Thyroid gland (tissue), 4 donors: ENCODE measurements at places on chromosomes 6 and 20. TPM values are rescaled to one million over a fixed set of nuclear protein-coding genes. Genes with fewer than 3 reads are reported as not detected.
A peak's percentile ranks its signal among the peaks of the same experiment; 100 is the strongest.

GRCh38 chr20:32623667-32624157, 38.6 kb upstream of the NOL4L start:
- no peak for DNase-seq

DNA sequence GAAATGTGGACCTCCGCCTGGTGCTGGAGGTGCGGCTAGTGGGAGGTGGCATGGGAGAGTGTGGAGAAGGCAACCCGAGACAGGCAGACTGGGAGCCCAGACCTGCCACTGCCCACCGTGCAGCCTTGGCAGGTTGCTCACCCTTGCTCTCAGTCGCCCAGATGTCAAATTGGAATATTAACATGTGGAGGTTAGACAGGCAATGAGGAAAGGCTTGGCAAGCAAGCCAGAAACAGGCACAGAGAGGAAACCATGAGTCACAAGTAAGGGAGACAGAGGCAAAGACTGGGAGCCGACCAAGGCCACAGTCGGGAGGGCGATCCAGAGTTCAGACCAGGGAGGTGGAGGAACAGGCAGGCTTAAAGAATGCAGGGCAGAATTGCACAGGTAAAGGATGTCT, 178.2 kb downstream of the FOXC1 start:
- no peak for DNase-seq

GRCh38 chr6:29919506-29920445, 22.6 kb upstream of the HLA-A start:
- DNase-seq, result no peak

DNA sequence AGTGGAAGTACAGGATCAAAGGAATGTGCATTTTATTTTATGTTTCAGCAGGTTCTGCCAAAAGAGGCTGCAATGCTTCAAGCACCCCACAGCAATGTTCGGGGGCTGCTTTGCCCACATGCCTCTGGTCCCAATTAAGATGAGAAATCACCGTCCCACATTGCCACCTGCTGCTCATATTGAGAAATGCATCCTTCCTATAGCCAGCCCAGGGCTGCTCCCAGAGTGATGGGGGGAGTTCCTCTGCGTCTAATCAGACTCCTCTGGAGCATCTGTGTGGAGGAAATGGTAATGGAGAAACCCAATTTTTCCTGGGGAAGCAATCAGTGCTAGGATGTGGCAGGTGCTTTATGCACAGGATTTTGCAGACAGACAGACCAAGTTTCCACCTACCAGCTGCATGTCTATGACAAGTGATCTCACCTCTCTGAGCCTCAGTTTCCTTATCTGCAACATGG, 33.7 kb downstream of the PTGIS start:
- DNase-seq, result peak; percentile 46

DNA sequence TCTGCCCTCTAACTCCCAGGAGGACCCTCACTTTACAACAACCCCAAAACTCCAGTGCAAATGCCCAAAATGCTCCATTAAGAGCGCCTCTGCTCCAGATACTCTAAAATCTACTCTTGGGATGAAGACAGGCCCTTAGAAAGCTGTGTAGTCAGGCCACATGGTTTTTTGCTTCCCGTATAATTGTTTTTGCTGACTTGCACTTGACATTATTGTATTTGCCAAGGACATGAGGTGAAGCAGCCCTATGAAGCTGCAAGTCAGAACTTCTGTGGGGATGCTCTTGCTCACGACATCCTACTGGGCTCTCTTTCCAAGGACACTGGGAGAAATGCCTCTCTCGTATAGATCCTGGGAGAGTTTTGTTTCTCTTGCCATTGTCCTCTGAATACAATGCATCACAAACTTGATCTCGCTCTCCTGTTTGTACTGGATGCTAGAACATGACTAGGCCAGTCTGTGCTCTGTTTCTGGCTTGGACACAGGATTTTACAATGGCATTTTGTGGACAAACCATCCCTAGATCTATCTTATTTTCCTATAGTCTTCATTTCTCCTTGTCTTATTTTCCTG, 177.2 kb upstream of the DTNBP1 start:
- DNase-seq, result no peak

The DEFB125 gene
- total RNA-seq, result not detected

DNA sequence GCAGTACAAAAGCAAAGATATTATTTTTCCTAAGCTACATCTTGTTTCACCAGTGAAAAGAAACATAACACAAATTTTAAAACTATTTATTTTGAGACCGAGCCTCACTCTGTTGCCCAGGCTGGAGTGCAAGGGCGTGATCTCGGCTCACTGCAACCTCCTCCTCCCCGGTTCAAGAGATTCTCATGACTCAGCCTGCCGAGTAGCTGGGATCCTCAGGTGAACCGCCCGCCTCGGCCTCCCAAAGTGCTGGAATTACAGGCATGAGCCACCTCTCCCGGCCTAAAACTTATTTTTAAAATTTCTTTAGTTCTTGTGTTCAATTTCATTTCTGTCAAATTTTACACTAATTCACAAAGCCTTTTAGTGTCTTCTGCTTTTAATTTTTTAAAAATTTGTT, 5.9 kb downstream of the SRSF12 start:
- no peak for DNase-seq

DNA sequence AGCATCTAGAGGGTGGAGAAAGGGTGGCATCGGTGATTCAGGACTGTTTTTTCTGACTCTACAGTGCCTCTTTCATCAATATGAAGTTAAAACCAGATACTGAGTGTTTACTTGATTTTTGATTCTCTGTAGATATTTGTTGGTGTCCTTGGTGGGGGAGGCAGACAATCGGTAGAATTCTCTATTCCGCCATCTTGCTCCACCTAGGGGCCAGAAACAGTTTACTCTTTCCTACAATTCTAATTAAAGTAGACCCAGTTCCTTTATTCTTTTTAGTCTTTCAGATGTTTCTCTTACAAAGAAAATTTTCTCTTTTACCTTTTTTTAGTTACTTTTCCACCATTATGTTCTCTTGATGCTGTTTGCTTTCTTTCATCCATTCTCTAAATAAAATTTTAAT, 162.1 kb upstream of the RAB32 start:
- no peak for DNase-seq

DNA sequence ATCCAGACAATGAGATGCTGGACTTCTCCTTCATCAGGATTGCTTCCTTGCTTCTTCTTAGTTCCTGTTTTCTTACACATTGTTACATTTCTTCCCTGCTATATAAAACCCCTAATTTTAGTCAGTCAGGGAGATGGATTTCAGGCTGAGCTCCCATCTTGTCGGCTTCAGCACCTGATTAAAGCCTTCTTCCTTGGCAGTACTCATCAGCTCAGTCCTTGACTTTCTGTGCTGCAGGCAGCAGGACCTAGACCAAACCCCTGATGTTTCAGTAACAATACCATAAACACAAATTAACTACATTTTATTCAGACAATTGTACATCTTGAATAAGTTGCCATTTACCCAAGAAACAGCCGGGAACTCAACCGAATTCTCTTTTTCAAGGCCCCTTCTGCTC, 156.4 kb upstream of the RREB1 start:
- no peak for DNase-seq

GRCh38 chr6:159691133-159691962, 1.7 kb downstream of the SOD2 start:
- no peak for DNase-seq

DNA sequence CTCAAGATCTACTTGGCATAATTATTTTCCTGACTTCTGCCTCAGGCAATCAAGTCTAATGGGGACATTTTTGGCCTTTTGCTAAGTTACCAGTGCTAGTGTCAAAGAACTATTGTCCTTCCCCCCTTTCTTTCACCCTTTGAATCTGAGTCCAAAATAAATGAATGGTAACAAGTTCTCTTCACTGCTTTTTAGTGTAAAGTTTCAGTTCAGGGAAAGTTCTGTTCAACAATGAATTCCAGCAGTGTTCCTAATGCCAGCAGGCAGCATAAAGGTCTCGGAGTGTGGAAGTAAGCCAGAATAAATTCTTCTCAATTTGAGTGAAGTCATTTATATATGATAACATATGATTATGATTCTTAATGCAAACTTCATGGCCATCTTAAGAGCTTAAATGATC, 20.8 kb upstream of the TSPYL1 start:
- DNase-seq, result no peak

DNA sequence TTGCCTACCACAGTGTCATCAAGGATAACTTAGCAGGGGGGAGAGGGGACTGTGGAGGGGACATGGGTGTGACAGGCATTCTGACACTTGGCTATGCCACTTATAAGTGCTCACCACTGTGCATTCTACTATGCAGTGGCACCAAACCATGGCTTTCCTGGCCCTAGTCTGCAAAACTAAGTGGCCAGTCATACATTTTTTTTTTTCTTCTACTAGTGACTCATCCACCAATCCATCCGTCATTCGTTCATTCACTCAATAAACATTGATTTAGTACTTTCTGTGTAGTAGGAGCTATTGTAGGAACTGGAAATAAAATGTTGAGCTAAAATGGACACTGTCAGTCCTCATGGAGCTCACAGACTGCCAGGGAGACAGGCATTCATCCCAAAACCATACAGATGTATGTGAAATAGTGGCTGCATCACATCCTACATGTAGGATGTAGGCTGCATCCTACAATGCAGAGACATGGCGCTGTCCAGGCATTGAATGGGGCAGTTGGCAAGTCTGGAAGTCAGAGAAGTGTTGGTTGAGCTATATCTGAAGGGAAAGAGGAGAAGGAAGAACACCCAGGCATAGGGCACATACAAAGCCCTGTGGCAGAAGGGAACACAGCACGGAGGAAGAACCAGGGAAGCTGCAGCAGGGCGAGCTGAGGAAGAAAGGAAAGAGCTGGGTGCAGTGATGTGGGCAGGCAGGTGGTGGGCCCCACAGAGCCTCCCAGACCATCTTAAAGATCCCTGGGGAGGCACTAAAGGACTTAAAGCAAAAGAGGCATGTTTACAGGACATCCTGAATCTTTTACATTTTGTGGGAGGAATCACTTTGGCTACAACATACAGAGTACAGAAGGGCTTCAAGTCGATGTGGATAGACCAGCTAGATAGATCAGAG, 224.4 kb downstream of the UST start:
- DNase-seq, result no peak

GRCh38 chr6:106513808-106514582, 115.3 kb downstream of the RTN4IP1 start:
- no peak for DNase-seq

DNA sequence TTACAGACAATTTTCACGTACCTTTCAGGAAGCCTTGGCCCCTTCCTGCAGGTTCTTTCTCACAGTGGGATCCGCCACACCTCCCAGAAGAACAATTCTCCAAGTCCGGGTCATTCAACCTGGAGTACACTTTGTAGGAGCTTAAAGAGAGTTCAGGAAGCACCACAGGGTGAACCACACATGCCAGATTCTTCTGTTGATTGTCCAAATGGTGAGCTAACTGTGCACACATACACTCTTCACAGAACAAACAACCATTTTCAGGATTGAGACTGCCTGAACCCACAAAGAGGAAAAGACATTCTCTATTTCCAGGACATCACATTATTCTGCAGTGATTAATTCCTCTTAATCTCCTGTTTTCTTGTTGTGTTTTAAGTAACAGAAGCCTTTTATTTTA, 51.0 kb downstream of the SCGN start:
- no peak for DNase-seq

DNA sequence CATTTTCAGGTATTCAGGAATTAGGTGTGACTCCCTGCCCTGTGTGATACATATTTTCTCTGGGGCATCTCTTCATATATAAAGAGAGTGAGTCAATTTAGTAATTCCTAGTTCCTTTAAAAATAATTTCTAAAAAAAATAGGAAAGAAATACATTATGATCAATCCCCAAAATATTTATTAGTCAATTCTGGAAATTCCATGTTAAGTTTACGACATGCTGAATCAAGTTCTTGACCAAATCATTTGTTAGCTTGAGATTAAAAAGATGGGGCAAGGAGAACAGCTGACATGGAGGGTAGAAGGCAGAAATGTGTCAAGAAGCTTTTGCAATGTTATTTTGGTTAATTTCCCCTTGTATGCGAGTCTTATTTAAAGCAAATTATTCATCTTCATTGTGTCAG, 22.7 kb upstream of the PRDM1 start:
- DNase-seq, result no peak

The ATG5 gene
- 47.3 TPM for total RNA-seq

The BPIFB4 gene
- not detected for total RNA-seq

DNA sequence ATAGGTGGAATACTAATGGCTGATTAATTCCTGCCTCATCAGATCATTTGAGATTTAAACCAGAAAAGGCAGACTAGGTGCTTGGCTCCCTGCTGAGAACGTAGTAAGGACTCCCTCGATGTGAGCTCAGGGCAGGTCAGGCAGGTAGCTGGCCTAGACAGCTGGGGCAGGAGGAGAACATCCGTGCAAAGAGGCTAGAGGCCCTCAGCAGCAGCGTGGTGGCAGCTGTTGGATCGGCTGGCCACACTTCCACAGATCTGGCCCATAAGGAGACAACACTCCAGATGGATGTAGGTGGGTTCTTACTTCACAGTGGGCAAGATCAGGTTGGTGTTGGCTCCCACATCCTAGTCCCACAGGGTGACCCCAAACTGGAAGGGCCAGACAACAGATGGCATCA, 38.5 kb downstream of the EYA2 start:
- DNase-seq, result no peak

- DNase-seq, result no peak
Observed at GRCh38 chr6:69465866-69466265, 330.9 kb downstream of the LMBRD1 start.

DNA sequence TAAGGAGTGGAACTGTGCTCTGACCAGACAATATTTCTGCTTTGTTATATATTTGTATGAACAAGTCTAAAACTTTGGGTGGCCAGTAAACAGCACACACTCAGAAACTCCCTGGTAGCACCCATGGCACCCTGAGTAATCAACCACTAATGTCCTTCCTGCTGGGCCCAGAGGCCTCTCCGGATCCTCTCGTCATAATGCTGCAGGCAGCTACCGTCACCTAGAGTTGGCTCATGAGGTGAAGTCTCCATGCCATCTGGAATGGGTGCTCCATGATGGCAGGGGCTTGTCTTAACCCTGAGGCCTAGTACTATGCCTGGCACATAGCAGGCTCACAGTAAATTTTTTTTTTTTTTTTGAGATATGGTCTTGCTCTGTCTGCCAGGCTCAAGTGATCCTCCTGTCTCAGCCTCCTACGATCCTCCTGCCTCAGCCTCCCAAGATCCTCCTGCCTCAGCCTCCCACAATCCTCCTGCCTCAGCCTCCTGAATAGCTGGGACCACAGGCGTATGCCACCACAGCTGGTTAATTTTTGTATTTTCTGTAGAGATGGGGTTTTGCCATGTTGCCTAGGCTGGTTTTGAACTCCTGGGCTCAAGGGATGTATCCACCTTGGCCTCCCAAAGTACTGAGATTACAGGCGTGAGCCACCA, 3.0 kb upstream of the SDCBP2 start:
- DNase-seq, result no peak

The THEMIS gene
- 0.68 TPM for total RNA-seq

The TNNC2 gene
- total RNA-seq, result 1.4 TPM

The HSPA12B gene
- 8.4 TPM for total RNA-seq

The CDH22 gene
- total RNA-seq, result 0.78 TPM

GRCh38 chr20:15759594-15759993, 813.7 kb downstream of the KIF16B start:
- DNase-seq, result no peak
